ENCODE measurements at places on chromosomes 2 and 18. TPM values are rescaled to one million over a fixed set of nuclear protein-coding genes. Genes with fewer than 3 reads are reported as not detected.

The DUSP2 gene
- 2.6 TPM for total RNA-seq

The PSMA8 gene
- total RNA-seq = not detected

The IL36B gene
- total RNA-seq = not detected

The G6PC2 gene
- total RNA-seq = not detected

- DNase-seq = no peak
Measured at GRCh38 chr2:167987558-167987957, 259.8 kb downstream of the STK39 start.

DNA sequence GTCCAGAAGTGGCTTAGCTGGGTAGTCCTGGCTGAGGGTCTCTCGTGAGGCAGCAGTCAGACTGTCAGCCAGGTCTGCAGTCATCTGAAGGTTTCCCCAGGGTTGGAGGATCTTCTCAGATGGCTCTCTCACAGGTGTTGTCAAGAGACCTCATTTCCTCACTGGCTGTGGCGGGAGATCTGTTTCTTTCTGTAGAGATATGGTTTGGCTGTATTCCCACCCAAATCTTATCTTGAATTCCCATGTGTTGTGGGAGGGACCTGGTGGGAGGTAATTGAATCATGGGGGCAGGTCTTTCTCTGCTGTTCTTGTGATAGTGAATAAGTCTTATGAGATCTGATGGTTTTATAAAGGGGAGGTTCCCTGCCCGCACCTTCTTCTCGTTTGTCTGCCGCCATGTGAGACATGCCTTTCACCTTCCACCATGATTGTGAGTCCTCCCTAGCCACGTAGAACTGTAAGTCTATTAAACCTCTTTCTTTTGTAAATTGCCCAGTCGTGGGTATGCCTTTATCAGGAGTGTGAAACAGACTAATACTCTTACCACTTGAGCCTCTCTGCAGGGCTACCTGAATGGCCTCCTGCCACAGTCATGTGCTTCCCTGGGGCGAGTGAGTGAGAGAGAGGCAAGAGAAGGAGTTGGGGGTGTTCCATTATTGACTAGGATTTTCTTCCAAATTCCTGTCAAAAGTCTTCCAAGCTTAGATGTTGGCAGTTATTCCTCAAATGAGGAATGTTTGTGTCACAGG is 23.6 kb downstream of the MALT1 start:
- DNase-seq = no peak

- DNase-seq = no peak
Measured at GRCh38 chr2:7133521-7133920, 216.3 kb downstream of the RNF144A start.

DNA sequence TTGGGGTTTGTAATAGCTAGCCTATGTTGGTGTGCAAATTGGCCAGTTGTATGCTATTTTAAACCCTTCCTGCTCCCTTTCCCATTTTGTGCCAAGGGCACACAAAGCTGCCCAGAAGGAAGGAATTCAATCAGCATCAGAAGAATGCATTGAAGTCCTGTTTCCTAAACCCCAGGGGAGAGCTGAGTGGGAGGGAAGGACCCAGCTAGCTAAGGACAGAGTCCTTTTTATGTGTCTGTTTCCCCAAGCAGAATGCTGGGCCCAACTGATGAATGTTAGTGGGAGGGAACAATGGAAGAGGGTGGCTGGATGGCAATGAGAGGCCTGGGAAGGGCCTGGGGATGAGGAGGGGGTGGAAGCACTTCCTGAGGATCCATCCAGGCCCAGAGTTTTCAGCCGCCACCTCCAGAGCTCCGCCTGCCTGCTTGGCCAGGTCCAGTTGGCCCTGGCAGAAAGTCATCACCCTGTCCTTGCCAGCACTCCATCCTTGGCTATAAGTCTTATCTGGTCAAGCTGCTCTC is 32.7 kb downstream of the MEX3C start:
- DNase-seq = no peak

GRCh38 chr2:190679813-190680591 is 31.1 kb downstream of the NAB1 start:
- DNase-seq = no peak

GRCh38 chr2:53407363-53408080 is 360.1 kb upstream of the CHAC2 start:
- DNase-seq = no peak
